Right renal cortex interstitium (tissue), 3 donors: ENCODE measurements at places on chromosomes 1 and 21. TPM values are rescaled to one million over a fixed set of nuclear protein-coding genes. Genes with fewer than 3 reads are reported as not detected.

Gene RIPK4
- 15.8 TPM for polyA plus RNA-seq

Gene TRIM33
- polyA plus RNA-seq: 45.9 TPM

Gene OR2L3
- not detected for polyA plus RNA-seq

Gene RSPO1
- polyA plus RNA-seq: 4.1 TPM

Gene TMPRSS2
- polyA plus RNA-seq: 43.6 TPM

Gene ARPC5
- polyA plus RNA-seq: 153 TPM

Gene CFAP141
- polyA plus RNA-seq: not detected

Gene CEPT1
- polyA plus RNA-seq: 48.0 TPM

Gene KRTAP7-1
- polyA plus RNA-seq: not detected

Gene NR1I3
- polyA plus RNA-seq: 4.7 TPM

Gene C4BPA
- polyA plus RNA-seq: 0.24 TPM

Gene DYRK3
- 8.8 TPM for polyA plus RNA-seq

Gene OR2L2
- polyA plus RNA-seq: 0.10 TPM

Gene KCNE1
- 0.27 TPM for polyA plus RNA-seq

Gene ACTA1
- polyA plus RNA-seq: 1.3 TPM

Gene SMYD3
- polyA plus RNA-seq: 29.0 TPM

Gene FAM43B
- polyA plus RNA-seq: 0.96 TPM

Gene RCSD1
- 12.0 TPM for polyA plus RNA-seq

Gene TMEM52
- polyA plus RNA-seq: 0.90 TPM

Gene TRPM2
- 0.82 TPM for polyA plus RNA-seq

Gene TAS1R3
- 0.21 TPM for polyA plus RNA-seq

Gene PTPRU
- 10.6 TPM for polyA plus RNA-seq

Gene KCND3
- polyA plus RNA-seq: 1.2 TPM

Gene LAPTM5
- polyA plus RNA-seq: 12.8 TPM

Gene TLR5
- 5.3 TPM for polyA plus RNA-seq

Gene CYP4X1
- polyA plus RNA-seq: 12.3 TPM

Gene WNT4
- 8.2 TPM for polyA plus RNA-seq

Gene PLA2G2C
- not detected for polyA plus RNA-seq

Gene RGSL1
- polyA plus RNA-seq: not detected

Gene RGS2
- polyA plus RNA-seq: 36.8 TPM

Gene NCAM2
- polyA plus RNA-seq: 16.4 TPM

Gene MAP3K21
- 29.2 TPM for polyA plus RNA-seq

Gene OR2T34
- polyA plus RNA-seq: not detected

Gene SIK1
- polyA plus RNA-seq: 2.3 TPM

Gene RHEX
- 1.6 TPM for polyA plus RNA-seq

Gene CYP4A11
- 48.1 TPM for polyA plus RNA-seq

Gene DCDC2B
- polyA plus RNA-seq: 0.62 TPM

Gene DRAXIN
- 1.3 TPM for polyA plus RNA-seq

Gene SH2D1B
- polyA plus RNA-seq: 0.17 TPM

Gene TOMM40L
- 16.4 TPM for polyA plus RNA-seq

Gene CASQ2
- polyA plus RNA-seq: 2.0 TPM

Gene PTGS2
- 0.67 TPM for polyA plus RNA-seq

Gene NBPF1
- 67.7 TPM for polyA plus RNA-seq

Gene PHLDA3
- polyA plus RNA-seq: 9.1 TPM

Gene CCDC190
- 0.10 TPM for polyA plus RNA-seq

Gene ATP6V1G3
- polyA plus RNA-seq: 9.8 TPM

Gene LAMC2
- polyA plus RNA-seq: 7.7 TPM

Gene FCGR3A
- polyA plus RNA-seq: 1.9 TPM
